Right renal pelvis (tissue), 4 donors: ENCODE measurements at places on chromosomes 4 and X. TPM values are rescaled to one million over a fixed set of nuclear protein-coding genes. Genes with fewer than 3 reads are reported as not detected.

DNA sequence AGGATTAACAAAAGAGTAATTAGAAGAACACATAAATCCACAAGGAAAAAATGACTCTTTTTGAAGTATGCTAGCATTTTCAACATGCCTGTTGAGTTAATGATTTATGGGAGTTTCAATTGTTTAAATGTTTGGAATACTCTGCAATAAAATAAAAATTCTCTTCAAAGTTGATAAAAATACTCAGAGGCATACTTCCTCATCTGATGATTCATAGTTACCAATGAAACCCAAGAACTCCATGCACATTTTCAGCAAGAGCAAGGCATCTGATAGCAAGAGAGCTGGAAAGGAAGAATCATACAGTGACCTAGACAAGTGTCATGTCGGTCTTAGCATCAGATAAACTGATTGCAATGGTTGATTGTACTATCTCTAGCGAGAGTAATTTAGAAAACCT is 443.7 kb upstream of the ATOH1 start:
- no peak for DNase-seq

DNA sequence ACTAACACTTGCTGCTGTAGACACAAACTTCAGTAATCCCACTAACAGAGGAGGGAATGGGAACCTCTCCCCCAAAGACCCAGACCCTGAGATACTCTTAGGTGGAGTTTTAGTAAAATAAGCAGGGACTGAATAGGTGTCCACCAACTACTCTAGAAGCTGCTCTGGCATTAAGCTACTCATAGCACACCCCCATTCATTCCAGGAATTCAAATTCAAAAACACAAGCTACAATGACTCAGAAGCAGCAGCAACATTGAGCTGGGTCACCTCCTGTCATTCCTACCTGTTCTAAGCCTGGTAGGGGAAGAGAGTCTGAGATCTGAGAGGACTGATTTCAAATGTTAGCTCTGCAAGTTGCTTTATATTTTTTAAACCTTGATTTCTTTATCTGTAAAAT is 135.4 kb upstream of the FRMPD4 start:
- no peak for DNase-seq

GRCh38 chrX:24081661-24082154 is 27.0 kb downstream of the EIF2S3 start:
- peak; percentile 4 for DNase-seq

DNA sequence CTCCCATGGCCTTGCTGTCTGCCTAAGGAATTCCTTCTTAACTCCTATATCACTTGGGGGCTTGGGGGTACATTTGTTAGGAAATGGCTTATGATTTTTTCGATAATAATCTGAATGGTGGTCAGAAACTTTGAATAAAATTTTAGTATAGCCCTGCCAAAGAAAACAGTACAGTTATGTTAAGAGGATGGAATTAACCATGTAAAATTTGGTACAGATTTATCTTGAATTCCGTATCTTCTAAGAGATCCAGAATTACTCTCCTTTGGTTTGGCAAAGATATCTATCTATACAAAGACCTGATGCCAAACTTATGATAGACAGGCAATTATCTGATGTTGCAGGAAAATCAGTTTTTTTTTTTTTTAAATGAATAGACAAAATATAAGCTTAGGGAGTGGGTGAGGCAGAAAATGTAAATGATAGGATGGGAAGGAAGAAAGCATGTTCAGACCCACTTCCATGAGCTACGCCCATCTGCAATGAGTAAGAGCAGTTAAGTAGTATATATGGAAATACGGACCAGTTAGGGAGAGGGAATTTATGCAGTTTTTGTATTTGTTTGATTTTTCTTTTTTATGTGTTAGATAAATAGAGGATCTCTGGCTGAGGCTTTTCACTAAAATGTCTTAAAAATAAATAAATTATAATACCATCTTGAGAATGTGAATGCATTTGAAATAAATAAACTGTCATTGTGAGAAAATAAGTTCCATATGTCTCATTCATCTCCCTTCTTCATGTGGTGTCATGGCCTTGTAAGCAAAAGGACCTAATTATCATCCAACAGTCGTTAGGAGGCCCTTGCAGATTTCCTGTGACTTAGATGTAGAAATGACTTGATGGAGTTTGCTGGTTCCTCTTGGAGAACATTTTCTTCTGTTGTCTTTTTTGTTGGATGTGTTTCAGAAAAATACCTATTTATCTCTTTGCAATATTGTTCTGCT is 389.6 kb downstream of the ARHGAP24 start:
- DNase-seq = no peak

DNA sequence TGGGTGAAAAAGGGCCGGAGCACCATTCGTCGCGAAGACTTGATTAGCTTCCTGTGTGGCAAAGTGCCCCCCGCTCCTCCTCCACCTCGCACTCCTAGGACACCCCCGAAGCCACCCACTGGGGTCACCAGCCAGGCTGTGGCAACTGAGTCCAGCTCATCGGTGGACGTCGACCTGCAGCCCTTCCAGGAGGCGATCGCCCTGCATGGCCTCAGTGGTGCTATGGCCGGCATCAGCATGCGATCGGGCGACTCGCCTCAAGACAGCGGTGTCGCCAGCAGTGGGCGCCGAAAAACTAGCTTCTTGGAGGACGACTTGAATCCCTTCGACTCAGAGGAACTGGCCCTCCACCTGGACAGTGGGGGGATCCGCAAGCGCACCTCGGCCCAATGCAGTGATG is 126.8 kb upstream of the CXorf66 start:
- DNase-seq = no peak

SATL1 gene
- polyA plus RNA-seq = 0.47 TPM

ZCCHC18 gene
- polyA plus RNA-seq = 3.6 TPM

DNA sequence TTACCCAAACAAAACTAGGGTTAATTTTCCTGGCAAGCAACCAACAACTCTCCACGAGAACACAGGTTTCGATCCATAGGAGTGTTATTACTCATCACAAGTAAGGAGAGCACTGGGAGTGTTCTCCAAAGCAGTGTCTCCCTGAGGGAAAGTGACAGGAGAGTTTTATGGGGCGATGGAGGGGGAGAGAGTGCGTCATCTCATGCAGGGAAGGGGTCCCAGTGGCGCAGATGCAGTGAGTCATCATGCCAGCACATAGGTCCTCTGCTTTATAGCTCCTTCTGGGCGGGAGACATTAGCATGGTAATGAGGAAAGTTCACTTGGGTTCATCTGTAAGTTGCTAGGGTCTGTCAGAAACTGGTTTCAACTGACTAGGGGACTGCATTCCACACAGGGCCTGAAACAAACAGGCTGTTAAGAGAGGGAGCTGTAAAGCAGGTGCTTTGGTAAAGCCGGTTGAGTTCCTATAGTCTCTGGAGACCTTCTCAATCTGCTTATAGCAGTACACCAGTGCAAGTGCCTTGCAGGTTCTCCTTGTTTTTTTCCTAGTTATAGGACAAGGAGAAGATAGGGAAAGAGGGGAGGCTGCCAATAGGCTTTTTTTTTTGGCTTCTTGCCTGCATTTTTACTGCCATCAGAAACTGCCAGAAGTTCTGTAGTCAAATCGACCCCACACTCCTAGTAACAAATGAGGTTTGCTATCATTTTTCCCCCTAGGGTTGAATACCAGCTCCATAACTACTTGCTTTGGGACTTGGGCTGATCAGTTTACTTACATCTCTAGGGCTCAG is 12.8 kb upstream of the BOD1L1 start:
- DNase-seq = no peak

GRCh38 chrX:105375816-105376215 is 155.3 kb upstream of the TEX13A start:
- DNase-seq = peak; percentile 1

GRCh38 chr4:25330905-25331808 is 18.6 kb downstream of the ZCCHC4 start:
- no peak for DNase-seq

SMARCA1 gene
- 108 TPM for polyA plus RNA-seq

- DNase-seq = no peak
Measured at GRCh38 chrX:16042980-16043379, 80.4 kb upstream of the GRPR start.

SPANXN4 gene
- not detected for polyA plus RNA-seq

SMIM31 gene
- polyA plus RNA-seq = 0.18 TPM

- no peak for DNase-seq
Measured at GRCh38 chr4:14348506-14348905, 653.8 kb upstream of the CPEB2 start.

CXCL1 gene
- 0.51 TPM for polyA plus RNA-seq

PYURF gene
- polyA plus RNA-seq = 114 TPM

DNA sequence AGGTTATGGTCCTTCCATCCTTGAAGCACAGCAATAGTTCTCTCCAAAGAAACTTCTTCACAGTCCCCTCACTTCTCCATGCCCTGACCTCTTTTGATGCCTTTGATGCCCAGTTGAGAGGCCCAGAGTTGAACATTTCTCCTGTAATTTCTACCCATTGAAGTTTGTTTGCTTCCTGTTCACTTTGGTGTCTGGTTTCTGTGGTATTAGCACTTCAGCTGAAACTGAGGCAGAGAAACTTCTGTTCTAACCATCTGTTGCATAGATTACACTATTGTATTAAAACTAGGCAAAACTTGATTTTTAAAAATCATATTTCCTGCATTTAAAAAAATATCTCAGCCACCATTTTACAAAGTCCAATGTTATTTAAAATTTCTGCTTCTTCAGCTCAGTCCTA is 89.8 kb upstream of the ADGRG2 start:
- no peak for DNase-seq

DNA sequence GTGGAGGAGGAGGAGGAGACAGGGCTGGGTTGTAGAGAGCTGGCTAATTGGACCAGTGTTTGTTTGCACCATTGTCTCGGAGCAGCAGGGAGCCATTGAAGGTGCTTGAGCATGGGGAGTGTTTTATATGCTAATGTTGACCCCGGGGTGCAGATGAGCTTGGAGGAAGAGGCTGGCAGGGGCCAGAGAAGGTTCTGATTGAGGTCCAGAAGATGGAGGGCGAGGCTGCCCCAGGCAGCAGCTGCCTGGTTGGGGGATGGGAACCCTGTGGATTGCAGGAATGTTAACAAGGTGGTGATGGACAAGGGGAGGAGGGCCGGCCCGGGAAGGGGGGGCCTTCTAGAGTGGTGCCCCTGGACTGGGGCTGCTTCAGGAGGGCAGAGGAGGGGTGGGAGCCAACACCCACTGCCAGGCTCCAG is 18.0 kb downstream of the DOK7 start:
- DNase-seq = no peak

ADH6 gene
- 32.4 TPM for polyA plus RNA-seq
